ENCODE measurements at places on chromosomes 11 and 22. TPM values are rescaled to one million over a fixed set of nuclear protein-coding genes. Genes with fewer than 3 reads are reported as not detected.

The TMEM151A gene
- not detected for total RNA-seq

GRCh38 chr11:20844216-20844615 is 174.8 kb downstream of the NELL1 start:
- DNase-seq: no peak

DNA sequence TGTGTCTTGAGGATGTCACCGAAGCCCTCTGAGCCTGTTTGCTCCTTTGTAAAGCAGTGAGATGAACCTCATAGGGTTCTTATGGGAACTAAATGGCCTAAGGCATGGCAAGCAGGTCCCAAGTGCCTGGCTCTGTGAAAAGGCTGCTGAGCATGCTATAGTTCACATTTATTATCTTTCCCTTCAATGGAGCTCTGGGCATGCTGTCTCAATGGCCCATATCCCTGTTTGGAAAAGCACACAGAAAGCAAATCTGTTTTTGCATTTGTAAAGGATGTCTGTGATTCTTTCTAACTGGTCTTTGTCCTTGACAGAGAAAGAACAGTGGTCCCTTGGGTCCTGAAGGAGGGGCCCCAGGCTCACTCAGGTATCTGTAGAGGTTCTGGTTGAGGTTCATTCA is 26.4 kb downstream of the RTCB start:
- DNase-seq: no peak

DNA sequence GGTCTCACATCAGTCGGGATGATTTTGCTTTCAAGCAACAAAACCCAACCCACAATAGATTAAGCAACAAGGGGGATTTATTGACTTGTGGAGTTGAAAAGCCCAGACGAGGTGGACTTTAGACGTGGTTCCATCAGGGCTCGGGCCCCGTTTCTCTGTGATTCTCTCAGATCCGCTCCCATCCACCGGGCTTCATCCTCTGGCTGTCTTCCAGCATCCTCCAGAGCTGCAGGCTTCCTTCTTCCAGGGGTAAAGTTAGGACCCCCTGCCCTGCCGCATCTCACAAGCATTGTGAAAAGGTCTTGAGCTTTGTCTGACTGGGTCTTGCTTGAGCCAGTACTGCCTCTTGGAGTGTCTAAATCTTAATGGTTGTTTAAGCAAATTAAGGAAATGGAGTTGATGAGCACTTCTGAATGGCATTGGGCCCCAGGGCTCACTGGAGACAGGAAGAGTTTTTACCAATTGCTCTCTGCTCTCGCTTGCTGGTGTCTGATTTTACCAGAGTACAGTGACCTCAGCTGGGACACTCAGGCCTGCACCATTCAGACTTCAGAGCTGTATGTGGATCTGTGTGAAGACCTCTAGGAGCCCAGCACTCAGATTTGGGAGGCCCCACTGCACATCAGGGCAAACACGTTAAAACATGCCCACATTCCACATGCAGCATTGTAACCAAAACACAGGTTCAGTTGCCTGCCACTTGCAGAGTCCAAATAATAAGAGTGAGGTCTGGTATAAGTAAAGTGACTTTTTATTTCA is 13.5 kb upstream of the FTH1 start:
- DNase-seq: no peak

- DNase-seq: no peak
Observed at GRCh38 chr11:10617551-10617950, 49.1 kb upstream of the LYVE1 start.

DNA sequence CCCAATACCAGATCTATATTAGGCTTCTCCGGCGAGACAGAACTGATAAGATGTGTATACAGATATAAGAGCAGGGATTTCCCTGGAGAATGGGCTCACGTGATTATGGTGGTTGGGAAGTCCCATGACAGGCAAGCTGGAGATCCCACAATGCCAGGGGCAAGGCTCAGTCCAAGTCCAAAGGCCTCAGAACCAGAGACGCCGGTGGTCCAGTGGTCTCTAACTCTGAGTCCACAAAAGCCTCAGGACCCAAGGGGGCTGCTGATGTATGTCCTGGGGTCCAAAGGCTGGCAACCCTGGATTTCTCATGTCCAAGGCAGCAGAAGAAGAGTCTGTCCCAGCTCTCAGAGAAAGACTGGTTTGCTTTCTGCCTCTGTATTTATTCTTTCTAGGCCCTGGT is 15.8 kb upstream of the OSBPL5 start:
- DNase-seq: no peak

The CLTCL1 gene
- 12.3 TPM for total RNA-seq

DNA sequence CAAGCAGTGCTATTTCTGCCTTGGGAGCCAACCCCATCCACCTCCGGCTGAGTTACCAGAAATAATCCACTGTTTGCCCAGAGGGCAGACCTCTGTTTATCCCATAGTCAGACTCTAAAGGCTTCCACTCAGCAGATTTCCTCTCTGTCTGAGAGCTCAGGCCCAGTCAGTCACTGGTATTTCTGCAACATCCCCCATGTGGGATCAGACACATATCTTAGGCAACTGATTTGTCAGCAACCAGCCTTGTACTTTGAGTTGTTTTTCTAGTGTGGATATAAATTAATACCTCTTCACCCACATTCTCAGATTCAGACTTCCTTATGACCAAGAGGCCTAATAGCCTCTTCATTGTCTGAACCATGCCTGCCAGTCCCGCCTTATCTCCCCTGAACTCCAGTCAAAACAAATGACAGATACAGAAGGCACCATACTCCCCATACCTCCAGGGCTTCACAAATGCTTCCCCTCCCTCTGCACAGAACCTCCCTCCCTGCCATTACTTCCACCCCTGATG is 193.6 kb downstream of the FAM76B start:
- DNase-seq: no peak

The CRYBA4 gene
- not detected for total RNA-seq

GRCh38 chr22:19173047-19174035 is 5.2 kb downstream of the SLC25A1 start:
- no peak for DNase-seq

DNA sequence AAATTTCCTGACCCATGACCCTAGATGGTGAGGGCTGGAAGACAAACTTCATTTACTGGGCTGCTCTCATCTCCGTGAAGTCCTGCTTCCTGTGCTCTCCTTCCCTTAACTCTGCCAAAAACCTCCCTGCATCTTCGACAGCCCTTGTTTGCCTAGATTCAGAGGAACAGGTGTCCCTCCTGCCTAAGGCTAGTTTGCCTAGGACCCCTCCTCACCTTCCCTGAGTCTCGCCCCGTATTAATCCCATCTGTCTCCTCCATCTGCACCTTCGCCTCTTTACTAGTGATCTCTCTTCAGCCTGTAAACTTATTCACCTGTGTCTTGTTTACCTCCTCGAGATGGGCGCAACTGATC is 33.1 kb downstream of the EIF3F start:
- DNase-seq: no peak

The NUP50 gene
- 45.0 TPM for total RNA-seq

GRCh38 chr11:130580372-130580771 is 131.9 kb downstream of the ADAMTS15 start:
- no peak for DNase-seq

DNA sequence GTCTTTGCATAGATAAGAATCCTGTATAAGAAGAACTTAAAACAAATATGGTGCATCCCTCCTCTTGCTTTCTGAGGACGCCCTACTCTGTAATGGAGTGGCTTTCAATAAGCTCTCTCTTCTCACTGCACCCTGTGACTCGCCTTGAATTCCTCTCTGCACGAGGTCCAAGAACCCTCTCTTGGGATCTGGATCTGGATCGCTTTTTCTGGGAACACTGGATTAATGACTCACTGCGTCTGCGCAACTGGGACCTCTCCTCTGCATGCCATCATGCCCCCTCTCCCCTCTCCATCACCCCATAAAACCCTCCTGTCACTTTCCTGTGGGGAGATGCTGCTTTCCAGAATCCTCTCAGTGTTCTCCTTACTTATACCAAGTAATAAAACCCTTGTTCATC is 15.1 kb upstream of the CABP2 start:
- no peak for DNase-seq

The CCDC88B gene
- 5.9 TPM for total RNA-seq

- no peak for DNase-seq
Observed at GRCh38 chr22:42754658-42755057, 34.0 kb upstream of the A4GALT start.

DNA sequence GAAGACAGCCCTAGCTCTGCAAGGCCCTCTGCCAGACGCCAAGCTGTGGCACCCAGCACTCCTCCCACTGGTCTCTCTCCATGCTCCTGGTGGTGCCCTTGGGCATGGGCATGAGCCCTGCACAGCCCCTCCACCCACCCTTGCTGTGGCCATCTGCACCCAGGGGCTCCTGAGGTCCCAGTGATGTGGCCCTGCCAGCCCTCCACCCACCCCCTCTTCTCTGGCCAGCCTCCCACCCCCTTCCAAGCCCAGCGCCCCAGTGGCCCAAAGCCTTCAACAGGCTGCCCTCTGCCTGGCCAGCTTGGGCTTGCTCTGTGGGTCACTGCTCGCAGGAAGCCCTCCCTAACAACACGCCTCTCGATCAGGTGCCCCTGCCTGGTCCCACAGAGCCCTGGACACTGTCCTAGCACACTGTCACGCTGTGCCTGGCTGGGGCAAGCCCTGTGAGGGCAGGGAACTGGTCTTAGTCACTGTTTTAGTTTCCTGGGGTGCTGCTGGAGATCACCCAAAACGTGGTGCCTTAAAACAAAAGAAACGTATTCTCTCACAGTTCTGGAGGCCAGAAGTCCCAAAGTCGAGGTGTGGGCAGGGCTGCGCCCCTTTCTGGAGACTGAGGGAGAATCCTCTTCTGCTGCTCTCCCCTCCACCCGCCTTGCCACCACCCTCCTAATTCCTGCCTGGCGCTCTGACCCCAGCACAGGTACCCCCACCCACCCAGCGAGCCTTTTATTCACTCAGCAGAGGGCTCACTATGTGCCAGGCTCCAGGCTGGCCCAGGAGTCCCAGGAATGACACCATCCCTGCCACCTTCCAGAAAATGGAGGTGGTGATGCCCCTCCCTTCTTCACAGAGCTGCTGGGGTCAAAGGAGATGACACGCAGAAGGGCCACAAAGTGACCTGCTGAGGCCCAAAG is 14.7 kb downstream of the SULT4A1 start:
- DNase-seq: no peak

- no peak for DNase-seq
Observed at GRCh38 chr11:34240150-34240494, 117.7 kb downstream of the ABTB2 start.

- no peak for DNase-seq
Observed at GRCh38 chr22:43007519-43008102, 7.3 kb downstream of the PACSIN2 start.

DNA sequence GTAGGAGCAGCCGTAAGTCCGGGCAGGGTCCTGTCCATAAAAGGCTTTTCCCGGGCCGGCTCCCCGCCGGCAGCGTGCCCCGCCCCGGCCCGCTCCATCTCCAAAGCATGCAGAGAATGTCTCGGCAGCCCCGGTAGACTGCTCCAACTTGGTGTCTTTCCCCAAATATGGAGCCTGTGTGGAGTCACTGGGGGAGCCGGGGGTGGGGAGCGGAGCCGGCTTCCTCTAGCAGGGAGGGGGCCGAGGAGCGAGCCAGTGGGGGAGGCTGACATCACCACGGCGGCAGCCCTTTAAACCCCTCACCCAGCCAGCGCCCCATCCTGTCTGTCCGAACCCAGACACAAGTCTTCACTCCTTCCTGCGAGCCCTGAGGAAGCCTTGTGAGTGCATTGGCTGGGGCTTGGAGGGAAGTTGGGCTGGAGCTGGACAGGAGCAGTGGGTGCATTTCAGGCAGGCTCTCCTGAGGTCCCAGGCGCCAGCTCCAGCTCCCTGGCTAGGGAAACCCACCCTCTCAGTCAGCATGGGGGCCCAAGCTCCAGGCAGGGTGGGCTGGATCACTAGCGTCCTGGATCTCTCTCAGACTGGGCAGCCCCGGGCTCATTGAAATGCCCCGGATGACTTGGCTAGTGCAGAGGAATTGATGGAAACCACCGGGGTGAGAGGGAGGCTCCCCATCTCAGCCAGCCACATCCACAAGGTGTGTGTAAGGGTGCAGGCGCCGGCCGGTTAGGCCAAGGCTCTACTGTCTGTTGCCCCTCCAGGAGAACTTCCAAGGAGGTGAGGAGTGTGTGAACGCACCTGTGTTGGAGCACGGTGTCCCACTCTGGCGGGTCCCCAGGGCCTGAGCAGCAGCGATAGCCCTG is at the start of gene TAGLN:
TAGLN (plus strand) TSS at position 318 of the 863 bp plus-strand sequence. CDS start 3,644 bp downstream, outside the sequence.
- peak; percentile 52 for DNase-seq

The FXYD6 gene
- 30.3 TPM for total RNA-seq

The MRGPRE gene
- not detected for total RNA-seq

DNA sequence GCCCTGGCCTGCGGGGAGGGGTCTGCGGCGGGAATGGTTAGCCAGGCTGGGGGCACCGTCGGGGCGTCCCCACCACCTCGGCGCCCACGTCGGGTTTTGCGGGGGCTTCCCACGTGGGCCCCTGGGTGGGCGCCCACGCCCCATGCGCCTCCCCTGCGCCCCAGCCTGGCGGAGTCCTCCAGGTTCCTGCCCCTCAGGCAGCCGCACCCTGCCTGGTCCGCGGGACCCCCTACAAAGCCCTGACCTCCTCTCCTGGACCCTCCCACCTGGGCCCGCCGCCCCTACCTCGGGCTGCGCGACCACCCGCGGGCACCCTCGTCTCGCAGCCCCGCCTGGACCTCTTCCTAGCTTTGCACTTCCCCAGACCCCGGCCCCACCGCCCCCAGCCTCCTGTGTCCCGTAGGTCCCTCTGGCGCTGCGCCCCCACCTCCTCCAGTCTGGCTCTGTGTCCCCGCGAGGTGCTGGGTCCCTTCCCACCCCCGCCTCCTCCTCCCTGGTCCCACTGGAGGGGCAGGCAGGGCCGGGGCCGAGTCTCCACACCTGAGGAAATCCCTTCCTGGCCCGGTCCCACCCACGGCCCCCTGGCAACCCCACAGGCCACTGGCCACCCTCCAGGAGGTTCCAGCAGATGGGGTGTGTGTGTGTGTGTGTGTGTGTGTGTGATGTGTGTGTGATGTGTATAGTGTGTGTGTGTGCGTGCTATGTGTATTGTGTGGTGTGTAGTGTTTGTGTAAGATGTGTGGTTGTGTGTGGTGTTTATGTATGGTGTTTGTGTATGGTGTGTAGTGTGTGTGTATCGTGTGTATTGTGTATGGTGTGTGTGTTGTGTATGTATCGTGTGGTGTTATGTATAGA is 11.8 kb downstream of the PIM3 start:
- DNase-seq: no peak

DNA sequence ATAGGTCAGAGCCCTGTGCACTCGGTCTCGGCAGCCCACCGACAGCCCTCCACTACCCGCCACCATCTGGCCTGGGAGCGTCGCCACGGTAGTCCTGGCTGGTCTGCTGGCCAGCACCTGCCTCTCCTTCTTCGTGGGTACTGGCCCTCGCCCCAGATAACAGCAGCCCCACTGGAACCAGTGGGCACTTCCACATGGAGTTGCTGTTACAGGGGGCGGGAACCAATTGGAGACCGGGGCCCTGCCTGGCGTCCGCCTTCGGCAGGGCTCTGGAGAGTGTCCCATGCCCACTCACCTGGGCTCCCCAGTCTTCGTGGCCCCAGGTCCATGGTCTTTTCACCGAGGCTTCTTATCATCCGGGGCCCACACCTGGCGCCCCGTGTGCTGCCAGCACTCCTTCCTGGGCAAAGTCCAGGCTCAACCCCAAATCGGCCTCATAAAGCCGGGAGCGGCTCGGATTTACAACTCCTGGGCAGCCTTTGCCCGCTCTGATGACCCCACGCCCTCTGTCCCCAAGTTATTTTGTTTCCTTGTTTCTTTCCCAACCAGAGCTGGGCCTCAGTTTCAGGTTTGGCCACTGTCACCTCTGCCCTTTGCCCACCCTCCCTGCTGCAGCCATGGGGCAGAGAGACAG is 12.9 kb upstream of the EHD1 start:
- no peak for DNase-seq

The ACRV1 gene
- not detected for total RNA-seq

The UBQLN3 gene
- 0.49 TPM for total RNA-seq

The NCR3LG1 gene
- 1.8 TPM for total RNA-seq

The XKR3 gene
- total RNA-seq: not detected

GRCh38 chr11:15807827-15808226 is 548.5 kb downstream of the SOX6 start:
- no peak for DNase-seq

GRCh38 chr22:49197505-49197904 is 630.2 kb downstream of the BRD1 start:
- no peak for DNase-seq
